GM20000 (cell line): ENCODE measurements at places on chromosomes 6 and 20.

DNA sequence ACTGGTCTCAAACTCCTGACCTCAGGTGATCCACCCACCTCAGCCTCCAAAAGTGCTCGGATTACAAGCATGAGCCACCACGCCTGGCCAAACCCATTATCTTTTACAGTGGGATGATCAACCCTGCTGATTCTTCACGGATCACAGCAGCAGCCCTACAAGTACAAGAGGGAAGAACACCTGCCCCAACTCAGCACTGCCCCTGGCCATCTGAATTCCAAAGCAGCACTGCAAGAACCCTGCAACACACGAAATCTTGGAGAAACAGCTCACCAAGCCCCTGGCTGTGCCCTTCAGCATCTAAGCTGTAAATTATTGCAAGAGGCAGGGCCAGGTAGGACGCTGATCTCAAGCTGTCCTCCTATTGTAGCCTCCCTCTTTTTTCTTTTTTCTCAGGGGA is 54.5 kb upstream of the MC3R start:
- DNase-seq = no peak

GRCh38 chr6:44270526-44271405 is 516 bp downstream of the TMEM151B start:
- DNase-seq = no peak

GRCh38 chr20:16025084-16025483 is 548.2 kb downstream of the KIF16B start:
- DNase-seq = no peak

- no peak for DNase-seq
Measured at GRCh38 chr20:61055180-61056010, 196.7 kb upstream of the CDH4 start.

- DNase-seq = no peak
Measured at GRCh38 chr20:43528258-43528875, 20.9 kb downstream of the L3MBTL1 start.

DNA sequence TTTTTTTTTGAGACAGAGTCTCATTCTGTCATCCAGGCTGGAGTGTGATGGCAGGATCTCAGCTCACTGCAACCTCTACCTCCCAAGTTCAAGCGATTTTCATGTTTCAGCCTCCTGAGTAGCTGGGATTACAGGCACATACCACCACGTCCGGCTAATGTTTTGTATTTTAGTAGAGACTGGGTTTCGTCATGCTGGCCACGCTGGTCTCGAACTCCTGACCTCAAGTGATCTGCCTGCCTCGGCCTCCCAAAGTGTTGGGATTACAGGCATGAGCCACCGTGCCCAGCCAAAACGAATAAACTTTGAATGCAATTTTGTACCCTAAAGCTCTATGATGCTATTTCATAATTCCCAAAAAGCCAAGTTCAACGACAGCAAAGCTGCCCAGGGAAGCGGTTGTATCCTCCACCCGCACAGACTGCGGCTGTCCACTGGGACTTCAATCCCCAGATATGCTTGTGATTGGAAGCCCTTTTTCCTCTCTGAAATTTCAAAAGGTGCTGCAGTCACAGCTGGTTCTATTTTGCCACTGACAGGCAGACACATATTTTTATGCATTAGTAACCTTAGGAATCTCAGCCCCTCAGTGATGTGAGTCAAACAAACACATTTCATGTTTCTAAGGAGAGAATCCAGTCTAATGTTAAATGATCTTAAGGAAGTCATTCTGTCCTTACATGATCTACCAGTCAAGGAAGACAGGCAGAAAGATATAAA is 8.7 kb upstream of the RAMACL start:
- no peak for DNase-seq

DNA sequence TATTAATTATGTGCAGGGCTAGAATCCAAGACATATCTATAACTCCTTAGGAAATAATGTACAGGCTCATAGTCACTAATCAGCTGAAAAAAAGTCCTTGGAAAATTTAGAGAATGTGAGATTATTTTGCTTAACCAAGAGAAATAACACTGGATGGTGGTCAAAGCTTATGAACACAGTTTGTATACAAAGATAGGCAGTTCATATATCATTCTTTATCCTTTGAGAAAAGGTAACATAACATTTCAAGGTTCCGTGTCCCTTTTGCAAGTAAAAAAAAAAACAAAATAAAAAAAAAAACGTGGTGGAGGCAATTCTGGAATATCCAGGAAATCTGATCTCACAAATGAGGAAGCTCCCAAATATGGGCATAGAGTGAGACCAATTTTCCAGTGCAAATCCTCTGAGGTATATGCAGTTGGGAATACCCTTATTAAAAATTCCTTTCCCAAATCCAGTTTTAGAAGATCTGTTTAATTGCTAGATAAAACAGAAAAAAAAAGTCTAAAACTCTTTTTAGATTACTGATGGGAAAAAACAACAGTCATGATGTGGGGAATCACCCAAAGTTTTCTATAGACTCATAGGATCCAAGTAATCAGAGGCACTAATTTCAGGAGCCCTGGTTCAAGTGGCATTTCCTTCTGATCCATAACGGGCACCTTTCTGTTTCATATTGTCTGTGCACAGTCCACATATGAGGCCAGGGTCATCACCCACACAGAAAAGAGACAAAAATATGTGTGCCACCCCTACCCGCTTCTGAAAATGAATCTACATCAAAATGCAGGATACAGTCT is 17.7 kb upstream of the TNFAIP3 start:
- no peak for DNase-seq

GRCh38 chr6:134880487-134881190 is 69.3 kb downstream of the ALDH8A1 start:
- DNase-seq = no peak

- DNase-seq = peak; percentile 41
Measured at GRCh38 chr6:89834884-89835792, 5.5 kb downstream of the CASP8AP2 start.

DNA sequence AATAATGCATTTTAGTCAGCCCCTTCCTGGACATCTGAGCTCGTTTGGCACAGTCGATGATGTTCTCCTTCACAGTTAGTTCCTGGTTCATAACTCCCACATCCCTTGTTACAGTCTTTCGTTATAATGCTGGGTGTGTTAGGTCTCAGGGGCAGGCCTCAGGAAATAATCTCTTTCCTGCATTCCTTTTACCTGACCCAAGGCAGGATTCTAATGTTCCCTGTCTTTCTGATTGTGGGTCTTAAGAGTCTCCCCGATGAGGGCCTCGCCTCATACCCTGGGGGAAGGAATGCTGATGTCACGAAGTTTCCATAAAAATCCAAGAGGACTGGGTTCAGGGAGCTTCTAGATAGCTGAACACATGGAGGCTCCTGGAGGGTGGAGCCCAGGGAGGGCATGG is 104.0 kb upstream of the CARMIL1 start:
- no peak for DNase-seq

DNA sequence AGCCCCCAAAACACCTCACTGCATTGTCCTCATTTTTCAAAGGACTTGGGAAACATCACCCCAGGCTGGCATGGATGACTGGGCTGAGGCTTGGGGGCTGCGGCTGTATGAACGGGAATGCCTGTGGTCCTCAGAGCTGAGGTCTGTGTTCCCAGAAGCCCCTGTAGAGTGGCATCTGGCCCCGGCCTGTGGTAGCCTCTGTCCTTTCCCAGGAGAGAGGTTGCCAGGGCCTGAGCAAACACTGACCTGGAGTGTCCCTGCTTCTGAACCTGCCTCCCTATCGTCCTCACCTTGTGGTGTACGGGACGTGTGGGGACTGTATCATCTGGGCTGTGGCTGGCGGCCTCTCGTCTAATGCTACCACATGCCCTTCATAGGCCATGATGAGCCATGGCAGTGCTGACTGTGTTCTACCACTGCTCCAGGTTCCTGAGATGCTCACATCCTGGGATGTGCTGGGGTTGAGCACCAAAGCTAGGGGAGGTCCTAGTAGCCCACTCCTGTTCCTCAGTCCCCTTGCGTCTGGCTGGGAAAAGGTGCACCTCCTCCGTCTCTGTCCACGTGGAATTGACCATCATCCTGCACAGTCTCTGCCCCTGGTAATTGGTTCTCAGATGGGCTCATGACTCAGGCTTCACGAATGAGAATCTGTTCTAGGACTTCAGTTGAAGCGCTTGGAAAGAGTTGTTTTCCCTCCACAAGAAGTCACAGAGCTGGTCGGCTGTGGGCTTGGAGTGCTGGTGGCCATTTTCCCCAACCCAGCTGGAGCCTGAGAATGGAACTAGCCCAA is 27.6 kb downstream of the PHACTR3 start:
- no peak for DNase-seq

DNA sequence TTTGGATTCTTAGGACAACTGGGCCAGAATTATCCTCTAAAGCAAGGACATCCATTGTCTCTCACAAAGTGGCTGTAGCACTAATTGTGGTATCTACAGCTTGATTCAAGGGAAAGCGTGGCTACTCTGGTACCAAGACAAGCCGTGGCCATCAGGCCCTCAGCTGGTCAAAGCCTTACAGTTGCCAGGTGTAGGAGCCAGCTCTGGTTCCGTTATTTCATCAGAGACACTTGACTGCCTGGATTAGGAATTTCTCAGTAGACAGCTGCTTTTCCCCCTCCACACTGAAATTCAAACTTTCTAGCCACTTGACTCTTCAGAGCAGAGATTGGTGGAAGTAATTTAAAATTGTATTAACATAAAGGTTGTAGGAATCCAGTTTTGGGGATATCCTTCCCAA is 104.2 kb downstream of the ANKS1A start:
- DNase-seq = no peak

GRCh38 chr6:33587529-33587928 is 7.5 kb upstream of the BAK1 start:
- no peak for DNase-seq

DNA sequence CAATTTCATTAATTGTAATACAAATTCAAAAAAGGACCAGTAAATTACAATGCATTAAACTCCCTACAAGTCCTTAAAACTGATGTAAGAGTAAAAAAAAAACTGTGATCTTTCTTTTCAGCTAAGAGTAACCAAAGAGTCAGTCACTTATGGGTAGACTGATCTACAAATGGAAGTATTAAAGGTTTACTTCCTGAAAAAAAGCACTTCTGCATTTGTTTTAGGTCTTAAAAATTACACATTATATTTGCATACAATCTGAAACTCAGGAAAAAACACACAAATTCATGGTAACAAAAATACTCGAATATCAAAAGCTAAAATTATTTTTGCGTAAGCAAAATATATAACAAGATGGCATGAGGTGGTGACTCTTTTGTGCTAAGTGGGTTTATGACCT is 23.5 kb downstream of the USP49 start:
- no peak for DNase-seq

DNA sequence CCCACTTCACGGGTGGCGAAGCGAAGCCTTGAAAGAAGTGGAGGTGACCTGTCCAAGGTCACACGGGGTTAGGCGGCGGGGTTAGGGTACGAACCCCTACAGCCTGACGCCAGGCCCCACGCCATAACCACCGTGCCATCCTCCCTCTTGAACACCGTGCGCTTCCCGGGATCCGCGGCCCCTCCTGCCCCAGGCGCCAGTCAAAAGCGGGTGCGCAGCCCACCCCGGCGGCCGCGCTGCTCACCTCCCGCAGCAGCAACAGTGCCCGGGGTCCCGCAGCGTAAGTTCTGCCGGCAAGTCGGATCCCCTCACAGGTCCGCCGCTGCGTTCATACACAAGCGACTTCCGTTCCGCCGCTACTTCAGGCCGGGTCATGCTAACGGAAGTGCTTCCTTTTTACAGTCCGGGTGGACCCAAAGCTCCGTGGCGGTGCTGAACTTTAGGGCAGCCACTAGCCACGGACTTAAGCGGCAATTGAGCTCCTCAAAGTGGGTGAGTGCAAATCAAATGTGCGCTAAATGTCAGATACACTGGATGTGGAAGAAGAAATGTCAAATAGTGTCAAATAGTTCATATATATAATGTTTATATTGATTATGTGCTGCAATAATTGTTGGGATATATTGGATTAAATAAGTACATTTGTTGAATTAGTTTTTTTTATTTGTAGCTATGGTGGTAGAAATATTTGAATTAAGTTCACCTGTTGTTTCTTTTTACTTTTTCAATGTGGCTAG is at the start of gene CDK5RAP1:
TSS of gene CDK5RAP1 (minus strand) at position 336 of the 737 bp plus-strand sequence. CDS start 4,455 bp downstream, outside the sequence.
- peak; percentile 90 for DNase-seq

DNA sequence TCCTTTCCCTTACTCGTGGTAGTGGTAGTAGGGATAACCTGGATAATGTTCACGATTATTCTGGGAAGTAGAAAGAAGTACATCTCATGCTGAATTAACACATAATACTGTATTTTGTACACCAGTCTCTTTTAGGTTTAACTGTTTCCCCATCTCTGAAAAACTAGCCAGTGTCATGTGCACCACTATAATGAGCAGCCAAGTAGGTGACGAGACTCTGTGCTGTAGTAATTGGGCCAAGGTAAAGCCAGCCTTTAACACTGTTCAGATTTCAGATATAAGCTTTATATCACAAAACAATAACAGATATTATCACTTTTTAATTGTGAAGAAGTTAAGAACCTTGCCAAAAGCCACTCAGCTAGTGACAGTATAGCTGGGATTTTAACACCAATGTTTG is 100.9 kb upstream of the ENPP5 start:
- DNase-seq = no peak

GRCh38 chr6:30964075-30964474 is 19.4 kb upstream of the MUC21 start:
- DNase-seq = no peak
